Activated CD4-positive, alpha-beta T cell treated with anti-CD3 and anti-CD28 coated beads for 1 hour (primary cell): ENCODE measurements at places on chromosomes 7 and 10.

- DNase-seq: no peak
These were observed 49.1 kb downstream of the PLCE1 start for GRCh38 chr10:94042834-94043175.

DNA sequence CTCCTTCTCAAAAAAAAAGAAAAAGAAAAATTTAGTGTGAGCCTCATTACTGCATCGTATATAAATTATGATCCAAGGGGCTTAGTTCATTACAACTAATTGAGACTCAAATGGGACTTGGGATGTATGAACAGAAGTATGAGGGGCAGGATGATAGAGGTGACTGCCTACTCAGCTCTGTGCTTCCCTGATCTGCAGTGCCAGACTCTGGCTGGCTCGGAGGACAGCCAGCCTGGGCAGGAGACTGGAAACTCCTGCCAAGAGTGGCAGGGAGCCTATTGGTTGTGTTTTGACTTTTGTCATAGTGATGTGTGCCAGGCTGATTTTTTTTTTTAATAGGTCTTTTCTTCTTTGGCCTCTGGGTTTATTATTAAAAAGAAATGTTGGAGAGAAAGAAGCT, 73.8 kb upstream of the GTF2IRD1 start:
- no peak for DNase-seq

GRCh38 chr7:18053177-18053928, 25.7 kb upstream of the PRPS1L1 start:
- DNase-seq: no peak

- no peak for DNase-seq
These were observed 8.1 kb downstream of the GNB2 start for GRCh38 chr7:100681491-100682227.

DNA sequence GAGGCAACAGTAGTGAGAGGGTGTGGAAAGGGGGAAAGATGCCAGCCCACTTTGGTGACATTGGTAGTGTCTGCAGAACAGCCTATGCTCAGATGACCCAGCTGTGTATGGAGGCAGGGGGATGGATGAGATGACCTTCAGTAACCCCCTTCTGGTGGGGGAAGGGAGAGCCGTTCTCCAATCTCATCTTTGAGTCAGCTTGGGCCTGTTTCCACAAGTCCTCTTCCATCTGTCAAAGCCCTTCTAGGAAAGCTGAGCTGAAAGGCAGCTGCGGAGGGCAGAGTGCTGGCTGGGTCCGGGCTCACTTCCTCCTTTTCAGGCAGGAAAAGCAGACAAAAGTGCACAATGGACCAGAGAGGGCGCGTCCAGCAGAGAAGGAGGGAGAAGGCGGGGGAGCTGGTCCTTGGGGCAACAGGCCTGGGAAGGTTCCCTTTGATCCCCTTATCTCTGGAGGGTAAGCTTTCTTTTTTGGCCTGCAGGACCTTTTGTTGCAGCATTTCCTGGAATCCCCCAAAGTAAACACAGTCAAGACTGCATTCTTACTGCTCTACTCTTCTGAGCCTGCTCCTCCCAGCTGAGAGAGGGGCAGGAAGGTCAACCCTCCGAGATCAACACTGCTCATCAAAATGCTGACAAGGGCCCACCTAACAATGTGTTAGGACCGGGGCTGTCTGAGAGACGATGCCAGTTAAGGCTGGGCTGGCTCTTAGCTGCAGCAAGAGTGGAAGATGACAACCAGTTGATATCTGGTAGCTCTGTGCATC, 1.2 kb upstream of the LRMDA start:
- DNase-seq: no peak

DNA sequence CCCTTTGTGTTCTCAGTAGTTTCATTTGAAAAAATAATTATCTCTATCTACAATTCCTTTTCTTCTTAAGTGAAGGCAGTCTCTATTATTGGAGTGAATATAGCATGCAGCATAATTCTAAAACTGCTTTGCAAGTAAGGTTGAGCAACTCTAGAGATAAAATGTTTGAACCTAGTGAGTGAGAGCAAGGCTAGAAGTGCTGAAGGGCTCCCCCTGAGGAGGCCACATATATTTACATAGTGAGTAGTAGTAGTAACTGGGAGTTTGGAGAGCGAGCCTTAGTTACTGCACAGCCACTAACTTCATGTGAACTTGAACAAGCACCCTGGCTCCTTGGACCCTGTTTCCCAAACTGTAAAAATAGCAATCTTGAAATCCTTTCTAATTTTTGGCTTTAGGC, 141.5 kb upstream of the DKK1 start:
- DNase-seq: no peak

DNA sequence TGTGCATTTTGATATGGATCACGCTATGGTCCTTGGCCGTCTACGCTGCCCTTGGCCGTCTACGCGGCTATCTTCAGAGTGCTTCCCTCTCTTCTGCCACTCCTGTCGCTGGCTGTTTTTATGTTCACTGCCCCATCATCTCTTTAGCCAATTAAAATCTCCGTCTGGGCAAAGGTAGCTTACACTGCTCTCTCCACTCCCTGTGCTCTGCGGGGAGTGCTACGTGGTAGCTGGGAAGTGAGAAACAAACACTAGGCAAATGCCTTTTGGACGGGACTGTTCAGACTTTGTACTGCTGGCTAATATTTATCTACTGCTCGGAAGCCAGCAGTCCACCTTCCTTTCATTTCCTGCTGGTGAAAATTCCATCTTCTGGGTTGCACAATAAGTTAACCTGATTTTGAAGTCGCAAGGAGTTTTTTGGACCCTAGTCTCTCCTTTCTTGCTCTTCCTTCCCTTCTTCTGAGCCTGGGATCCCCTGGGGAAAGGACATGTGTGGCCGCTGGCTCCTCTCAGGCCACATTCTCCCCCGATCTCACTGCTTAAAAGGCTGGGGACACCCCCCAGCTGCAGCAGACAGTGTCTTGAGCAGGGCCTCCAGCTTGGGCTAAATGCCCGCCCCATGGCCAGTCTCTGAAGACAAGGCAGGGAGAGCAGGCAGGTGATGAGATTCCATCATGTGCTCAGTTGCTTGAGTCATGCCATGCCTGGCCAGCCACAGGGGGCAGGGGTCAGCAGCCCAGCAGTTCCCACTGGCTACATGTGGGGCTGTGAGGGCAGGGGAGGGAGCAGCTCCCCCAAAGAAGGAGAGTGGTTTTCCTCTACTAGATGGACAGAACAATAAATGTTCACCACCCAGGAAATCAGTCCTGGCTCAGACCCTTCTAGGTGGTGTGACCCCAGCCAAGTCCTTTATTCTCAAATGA, 25.5 kb upstream of the RBM33 start:
- DNase-seq: no peak

- DNase-seq: no peak
These were observed 180.1 kb downstream of the RAPGEF5 start for GRCh38 chr7:22176791-22177412.

- no peak for DNase-seq
These were observed 205.5 kb upstream of the SEMA3D start for GRCh38 chr7:85392326-85392725.

DNA sequence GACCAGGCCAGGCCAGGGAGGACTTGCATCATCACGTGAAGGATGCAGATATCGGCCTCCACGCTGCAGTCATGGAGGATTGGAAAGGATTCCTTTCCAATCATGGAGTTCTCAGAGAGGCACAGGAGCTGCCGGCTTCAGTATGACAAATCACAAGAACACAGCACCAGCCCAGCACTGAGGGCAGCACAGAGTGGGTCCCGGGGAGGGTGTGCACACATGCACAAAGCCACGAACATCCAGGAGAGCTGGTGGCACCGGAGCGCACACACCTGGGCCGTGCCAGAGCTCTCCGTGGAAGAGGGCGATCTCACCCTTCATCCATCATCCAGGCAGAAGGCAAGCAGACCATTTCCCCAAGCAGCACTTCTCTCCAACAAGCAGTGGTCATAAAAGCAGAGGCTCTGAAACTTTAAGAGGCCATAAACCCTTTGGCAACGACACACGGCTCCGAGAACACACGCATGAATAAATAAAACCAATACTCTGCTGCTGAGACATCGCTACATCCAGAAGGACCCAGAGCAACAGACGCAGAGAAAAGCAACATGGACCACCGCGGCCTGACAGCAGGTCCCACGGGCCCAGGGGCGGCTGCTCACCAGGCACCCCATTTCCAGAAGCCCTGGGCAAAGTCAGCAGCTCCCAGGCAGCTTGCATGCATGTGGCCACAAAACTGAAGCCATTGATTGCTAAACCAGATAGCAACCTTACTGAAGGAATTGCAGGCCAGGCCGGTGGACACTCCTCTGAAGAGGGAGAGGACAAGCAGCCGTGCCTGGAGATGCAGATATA, 180.8 kb downstream of the USP6NL start:
- DNase-seq: no peak

DNA sequence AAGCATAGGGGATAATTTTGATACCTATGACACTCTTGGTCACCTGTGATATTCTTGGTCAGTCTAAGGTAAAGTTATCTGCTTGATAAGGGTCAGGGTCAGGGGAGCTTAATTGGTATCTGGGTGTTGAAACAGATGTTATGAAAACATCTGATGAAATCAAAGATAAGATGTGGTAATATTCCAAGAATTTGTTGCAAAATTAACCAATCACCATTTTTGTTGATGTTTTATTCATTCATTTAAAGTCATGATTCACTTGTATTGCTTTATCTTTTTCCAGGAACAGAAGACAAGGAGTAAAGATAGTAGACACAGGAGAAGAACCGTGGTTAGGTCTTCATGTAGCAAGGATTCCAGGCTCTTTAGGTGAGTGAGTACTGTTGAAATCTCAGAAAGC, 103.1 kb downstream of the SEMA3C start:
- DNase-seq: no peak

- DNase-seq: no peak
These were observed 9.9 kb upstream of the ARHGAP22 start for GRCh38 chr10:48614481-48615390.

DNA sequence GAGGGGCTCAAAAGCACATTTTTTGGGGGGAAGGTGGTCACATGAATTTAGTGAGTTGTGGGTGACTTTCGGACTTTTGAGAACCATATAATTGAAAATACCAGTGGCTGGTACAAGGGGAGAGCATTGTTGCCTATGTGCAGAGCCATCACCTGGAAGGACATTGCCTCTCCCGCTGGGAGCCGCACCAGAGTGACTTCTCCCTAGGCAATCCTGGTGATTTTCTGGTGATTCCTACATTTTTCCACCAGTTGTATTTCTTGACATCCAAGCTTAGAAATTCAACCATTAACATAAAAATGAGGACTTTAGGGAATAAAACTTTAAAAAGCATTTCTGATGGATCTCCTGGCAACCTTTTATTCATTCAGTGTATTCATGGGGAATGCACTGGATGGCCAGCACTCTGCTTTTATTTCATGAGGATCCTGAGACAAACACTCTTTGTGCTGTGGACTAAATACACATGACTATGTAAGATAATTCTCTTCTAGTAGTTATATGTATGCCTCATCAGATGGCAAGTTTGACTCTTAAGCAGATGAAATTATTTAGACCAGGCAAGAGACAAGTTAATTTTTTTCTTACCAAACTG, 41.8 kb upstream of the MKI67 start:
- DNase-seq: no peak

DNA sequence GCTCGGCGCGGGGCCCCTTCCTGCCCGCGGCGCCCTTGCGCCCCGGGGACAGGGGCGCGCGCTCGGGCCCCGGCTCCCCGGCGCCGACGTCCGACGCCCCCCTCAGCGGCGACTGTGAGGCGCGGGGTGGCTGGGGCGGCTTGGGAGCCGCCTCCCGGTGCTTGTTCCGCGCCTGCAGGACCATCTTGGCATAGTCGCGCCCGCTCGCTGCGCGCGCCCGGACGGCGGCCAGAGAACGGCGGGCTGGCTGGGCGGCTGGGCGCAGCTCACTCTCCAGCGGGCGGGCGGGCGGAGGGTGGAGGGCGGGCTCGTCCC, at the start of gene DPY19L1:
TSS of gene DPY19L1 (minus strand) at position 275 of the 315 bp plus-strand sequence. CDS start at position 184, 91 bp downstream.
- DNase-seq: no peak

DNA sequence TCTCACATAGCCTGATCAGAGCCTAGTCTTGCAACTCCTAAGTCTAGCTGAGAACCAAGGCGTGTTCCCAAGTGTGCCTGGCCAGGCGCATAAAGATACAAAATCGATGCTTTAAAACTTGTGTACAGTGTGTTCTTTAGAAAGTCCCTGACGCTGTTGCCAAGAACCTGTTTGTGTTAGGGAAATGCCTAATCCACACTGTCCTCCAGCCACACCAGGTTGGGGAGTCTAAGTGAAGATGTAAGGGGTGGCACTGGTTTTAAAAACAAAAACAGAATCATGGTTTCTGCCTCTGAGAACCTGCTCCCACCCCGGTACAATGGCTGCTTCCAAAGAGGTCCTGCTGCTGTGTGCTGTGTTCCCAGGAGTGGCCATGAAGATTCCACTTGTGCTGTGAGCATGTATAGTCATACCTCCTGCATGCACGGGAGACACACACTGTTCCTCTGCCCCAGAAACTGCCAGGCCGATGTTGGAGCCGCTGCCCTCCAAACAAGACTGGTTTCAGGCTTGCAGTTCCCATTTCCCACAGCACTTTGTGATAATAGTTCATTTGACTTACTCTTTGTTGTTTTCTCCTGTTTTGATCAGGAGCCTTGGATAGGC, 88.5 kb downstream of the CCNY start:
- no peak for DNase-seq

GRCh38 chr10:46297406-46298204, 10.8 kb downstream of the ANTXRL start:
- DNase-seq: peak; percentile 6

DNA sequence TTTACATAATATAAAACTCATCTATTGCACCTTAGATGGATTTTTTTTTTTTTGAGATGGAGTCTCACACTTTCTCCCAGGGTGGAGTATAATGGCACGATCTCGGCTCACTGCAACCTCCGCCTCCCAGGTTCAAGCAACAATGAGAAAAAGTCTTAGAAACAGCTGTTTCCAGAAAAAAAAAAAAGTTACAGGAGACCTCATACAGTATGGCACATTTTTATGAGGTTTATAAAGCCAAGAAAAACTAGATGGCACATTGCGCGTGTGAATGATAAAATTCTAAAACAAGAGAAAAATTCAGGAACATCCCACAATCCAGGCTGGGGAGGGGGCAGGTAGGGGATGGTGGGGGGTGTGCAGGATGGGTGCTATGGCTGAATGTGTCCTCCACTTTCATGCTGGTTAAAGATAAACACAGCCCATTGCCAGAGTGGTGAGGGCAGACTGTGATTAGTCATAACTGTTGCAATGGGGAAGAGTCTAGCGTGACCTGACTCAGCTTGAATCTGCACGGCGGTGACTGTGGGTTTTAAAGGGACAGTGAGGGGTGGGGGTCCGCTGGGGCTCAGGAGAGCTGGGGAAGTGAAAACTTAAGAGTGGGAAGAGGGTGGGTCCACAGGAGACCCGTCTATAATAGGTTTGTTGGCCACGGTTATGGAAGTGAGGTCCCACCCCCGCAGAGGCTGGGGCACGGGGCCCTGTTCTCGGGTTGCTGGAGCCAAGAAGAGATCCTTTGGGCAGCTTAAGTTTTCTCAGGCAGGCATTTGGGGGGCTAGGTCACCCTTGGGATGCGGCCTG, 11.9 kb upstream of the LRRC27 start:
- no peak for DNase-seq

GRCh38 chr10:112471878-112472487, 25.0 kb downstream of the VTI1A start:
- no peak for DNase-seq
